ENCODE measurements at places on chromosomes 3 and 15. TPM values are rescaled to one million over a fixed set of nuclear protein-coding genes. Genes with fewer than 3 reads are reported as not detected.

The P2RY14 gene
- 1.3 TPM for total RNA-seq

The IL17RB gene
- 2.1 TPM for total RNA-seq

- no peak for DNase-seq
Observed at GRCh38 chr3:182917134-182917533, 63.2 kb downstream of the DCUN1D1 start.

DNA sequence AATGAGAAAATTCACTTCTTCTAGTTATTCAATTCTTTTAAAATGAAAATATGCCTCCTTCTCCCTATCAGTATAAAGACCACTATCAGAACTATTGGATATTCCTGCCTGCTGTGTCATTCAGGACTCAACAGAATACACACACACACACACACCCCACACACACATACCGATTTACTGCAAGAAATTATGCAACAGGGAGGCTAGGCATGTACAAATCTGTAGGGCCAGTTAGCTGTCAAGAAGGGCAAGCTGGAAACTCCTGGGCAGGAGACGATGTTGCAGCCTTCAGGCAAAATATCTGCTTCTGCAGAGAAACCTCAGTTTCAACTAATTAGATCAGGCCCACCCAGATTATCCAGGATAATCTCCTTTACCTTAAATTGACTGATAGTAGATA is 13.9 kb upstream of the RYR3 start:
- no peak for DNase-seq

GRCh38 chr3:30667280-30667651 is 60.9 kb downstream of the TGFBR2 start:
- DNase-seq: peak; percentile 72

- DNase-seq: no peak
Observed at GRCh38 chr15:88187195-88187594, 69.3 kb downstream of the NTRK3 start.

DNA sequence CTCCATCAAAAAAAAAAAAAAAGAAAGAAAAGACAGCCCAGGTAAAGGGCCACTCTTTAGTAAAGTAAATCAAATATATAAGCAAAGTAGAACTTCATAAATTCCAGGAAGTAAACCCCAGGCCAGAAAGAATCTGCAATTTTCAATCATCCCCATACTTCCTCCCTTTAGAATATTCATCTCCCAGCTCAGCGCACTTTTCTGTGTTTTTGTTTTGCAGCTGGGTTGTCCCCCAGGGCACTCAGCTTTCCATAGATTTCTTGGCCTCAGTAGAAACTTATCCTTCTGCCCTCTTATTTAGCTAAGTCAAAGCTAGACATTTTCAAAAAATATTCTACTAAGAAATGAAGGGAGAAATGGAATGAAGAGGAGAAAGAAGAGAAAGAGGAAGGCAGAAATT is 24.0 kb upstream of the SPRED1 start:
- DNase-seq: no peak

DNA sequence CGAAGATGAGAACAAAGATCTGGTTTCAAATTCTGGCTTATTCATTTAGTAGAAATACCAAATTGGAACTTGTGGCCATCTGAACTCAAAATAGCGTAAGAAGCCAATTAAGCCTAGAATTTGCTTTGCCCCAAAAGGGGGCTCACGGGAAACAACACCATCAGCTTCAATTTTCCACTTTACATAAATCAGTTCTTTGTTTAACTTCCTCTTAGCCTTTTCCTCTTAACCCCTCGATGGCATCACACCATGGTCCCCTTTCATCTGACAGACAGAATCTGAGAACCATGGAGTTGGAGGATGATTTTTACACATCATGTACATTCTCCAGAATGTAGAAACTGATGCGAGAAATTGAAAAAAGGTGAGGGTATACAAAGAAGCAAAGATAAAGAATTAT is 207.0 kb downstream of the FOXP1 start:
- no peak for DNase-seq

All from CD8-positive, alpha-beta memory T cell (primary cell).